NCI-H1048 (cell line): ENCODE measurements at places on chromosomes 2 and 18.

GRCh38 chr2:58377181-58377580, 136.1 kb upstream of the FANCL start:
- DNase-seq: no peak

DNA sequence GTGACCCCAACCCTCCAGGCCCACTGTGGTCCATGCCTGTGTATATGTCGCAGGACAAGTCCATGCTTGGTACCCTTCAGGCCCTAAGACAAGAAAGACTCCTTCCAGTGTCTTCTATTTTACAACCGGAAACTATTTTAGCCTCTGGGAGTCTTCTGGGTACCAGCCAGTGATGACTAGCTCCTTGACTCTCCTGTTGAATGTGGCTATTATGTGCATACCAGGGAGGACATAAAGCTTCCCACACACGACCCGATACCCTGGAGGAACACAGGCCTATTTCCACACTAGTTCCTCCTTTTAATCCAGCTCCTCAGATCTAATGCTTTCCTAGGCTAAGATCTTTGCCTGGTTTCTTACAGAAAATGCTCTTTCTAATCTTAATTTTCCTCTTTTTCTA, 178.1 kb downstream of the NCKAP5 start:
- DNase-seq: no peak

- DNase-seq: no peak
Observed at GRCh38 chr2:11254100-11254536, 90.3 kb downstream of the ROCK2 start.

GRCh38 chr2:155209696-155210450, 511.4 kb downstream of the KCNJ3 start:
- no peak for DNase-seq

- no peak for DNase-seq
Observed at GRCh38 chr2:75480971-75481836, 79.5 kb downstream of the EVA1A start.

- DNase-seq: no peak
Observed at GRCh38 chr2:20624884-20625485, 25.9 kb downstream of the HS1BP3 start.

DNA sequence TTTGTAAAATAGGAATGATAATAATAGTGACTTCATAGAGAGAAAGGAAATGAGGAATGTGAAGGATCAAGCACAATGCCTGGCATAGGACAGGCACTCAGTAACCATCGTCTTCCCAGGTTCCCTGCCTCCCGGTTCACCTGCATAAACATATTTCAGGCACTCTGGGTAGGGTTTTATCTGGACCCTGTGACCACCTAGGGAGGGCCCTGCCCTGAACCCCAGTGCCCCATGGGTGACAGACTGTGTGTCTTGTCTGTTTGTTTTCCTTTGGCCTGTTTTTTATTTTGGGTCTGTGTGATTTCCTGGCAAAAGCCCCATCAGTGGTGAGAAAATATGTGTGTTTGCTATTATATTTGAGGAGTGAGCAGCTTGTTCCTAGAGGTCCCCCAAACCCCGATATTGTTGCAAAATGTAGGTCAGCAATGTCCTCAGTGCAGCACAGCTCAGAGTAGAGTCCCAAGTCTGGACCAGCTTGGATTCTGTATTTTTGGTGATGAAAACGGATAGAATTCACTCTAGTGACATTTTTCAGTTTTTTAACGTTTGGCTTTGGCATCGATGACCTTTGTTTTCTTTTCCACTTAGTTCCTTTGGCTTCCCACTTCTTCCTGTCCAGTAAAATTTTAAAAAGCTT, 9.6 kb upstream of the NT5C1B start:
- DNase-seq: no peak
